CD4-positive, alpha-beta T cell treated with Interferon alpha-2 for 1 hour (primary cell): ENCODE measurements at places on chromosomes 2 and 18.

DNA sequence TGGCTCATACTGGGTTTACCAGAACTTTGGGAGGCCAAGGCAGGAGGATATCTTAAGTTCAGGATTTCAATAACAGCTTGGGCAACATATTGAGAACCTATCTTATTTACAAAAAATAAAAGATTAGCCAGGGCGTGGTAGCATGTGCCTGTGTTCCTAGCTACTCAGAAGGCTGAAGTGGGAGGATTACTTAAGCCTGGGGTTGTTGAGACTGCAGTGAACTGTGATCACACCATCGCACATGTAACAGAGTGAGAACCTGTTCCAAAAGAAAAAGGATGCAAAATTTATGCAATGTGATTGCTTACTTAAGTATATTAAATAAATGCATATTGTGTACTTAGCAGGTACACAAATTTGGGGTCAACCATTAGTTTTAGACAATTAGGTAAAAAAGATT lies 768.9 kb upstream of the CDH7 start:
- no peak for DNase-seq

DNA sequence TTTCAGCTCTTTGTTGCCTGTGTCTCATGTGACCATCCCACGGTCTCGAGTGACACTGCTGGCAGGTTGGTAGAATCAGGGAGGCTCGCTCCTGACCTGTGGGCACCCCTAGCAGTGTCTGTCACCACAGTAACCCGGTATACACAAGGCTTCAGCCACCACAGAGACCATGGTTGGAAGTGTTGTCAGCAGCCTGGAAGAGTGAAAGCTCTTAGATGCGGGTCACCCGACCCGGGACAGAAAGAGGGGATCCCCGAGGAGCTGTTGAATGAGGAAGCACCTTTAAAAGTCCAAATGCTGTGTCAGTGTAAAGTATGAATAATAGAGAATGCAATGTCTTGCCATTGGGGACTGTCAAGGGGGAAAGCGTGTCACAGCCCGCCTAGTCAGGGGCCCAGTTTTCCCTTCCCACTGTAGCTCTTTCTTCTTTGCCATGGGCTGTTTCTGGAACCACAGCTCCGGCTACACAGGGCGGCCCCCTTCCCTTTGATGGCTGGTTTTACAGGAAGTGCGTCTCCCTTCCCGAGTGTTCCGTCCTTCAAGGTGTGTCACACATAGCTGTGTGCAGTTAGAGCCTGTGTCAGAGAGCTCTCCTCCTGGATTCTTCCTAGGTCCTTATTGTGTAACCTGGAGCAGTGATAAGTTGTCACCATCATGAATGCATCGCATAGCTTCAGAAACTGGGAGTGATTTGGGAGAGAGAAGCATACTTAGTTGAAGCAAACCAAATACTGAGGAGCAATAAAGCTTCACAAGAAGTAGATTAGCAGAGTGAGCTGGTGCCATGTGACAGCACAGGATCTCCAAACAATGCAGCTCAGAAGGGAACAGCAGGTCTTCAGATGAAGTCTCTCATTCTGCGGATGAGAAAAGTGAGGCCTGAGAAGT lies 81.4 kb downstream of the MTCL1 start:
- DNase-seq, result peak; percentile 31

GRCh38 chr2:225668606-225669266 lies 269.2 kb downstream of the NYAP2 start:
- no peak for DNase-seq

- peak; percentile 29 for DNase-seq
Measured at GRCh38 chr2:215931256-215931903, 82.0 kb downstream of the MREG start.

DNA sequence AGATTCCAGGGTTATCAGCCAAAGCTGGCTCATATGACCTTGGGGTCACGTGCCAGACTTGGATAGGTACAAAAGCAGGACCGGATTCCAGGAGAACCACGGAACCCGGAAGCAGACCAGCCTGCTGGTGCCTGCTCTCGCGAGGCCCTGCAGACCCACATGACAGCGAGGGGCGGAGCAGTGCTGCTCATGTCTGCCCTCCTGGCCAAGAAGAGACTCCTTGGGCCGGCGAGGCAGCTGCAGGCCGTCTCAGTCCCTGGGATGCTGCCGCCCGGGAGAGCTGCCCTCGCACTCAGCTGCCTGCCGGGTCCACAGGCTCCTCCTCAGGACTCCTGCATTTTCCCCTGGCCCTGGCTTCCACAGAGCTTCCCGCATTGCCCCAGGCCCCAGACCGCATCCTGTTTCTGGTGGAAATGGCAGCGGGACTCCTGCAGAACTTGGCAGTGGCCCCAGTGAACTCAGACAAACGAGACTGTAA lies 739.5 kb downstream of the SOCS6 start:
- DNase-seq, result no peak
